ENCODE measurements at places on chromosomes 12 and 14.

DNA sequence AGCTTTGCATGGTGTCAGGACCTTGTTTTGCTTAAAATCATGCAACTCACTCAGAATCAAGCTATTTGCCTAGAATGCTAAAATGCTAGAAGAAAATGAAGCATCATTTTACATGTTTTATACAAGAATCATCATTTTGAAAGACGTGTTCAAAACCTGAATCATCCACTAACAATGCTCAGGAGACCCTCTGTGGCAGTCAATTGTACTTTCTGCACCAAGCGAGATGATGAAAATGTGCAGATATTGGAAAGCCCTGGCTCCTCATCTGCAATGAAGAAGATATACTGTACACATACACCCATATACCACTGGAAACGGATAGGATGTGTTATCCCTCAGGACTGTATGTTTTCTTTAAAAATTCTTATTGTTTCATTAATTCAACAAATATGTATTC lies 92.7 kb downstream of the DYRK2 start:
- no peak for DNase-seq

- no peak for DNase-seq
Observed at GRCh38 chr12:59695379-59695778, 99.5 kb downstream of the SLC16A7 start.

GRCh38 chr12:12334367-12335040 lies 15.5 kb downstream of the MANSC1 start:
- DNase-seq = peak; percentile 68

DNA sequence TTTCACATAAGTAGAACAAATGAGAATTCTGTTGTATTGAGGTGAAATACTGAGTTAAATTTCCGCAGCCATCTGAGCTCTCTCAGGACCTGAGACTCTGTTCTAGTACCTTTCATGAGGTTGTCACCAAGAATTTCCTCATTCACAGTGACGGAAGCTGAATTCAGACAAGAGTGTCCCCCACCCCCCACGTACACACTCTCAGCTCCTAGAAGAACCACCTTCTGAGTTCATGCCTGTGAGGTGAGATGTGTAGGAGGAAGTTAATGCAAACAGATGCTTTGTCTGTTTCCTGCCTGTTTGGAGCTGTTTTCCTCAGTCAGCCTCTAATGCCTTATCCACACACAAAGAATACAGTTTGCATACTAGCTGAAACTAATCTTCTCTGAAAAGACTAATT lies 18.2 kb downstream of the BICDL1 start:
- DNase-seq = no peak

DNA sequence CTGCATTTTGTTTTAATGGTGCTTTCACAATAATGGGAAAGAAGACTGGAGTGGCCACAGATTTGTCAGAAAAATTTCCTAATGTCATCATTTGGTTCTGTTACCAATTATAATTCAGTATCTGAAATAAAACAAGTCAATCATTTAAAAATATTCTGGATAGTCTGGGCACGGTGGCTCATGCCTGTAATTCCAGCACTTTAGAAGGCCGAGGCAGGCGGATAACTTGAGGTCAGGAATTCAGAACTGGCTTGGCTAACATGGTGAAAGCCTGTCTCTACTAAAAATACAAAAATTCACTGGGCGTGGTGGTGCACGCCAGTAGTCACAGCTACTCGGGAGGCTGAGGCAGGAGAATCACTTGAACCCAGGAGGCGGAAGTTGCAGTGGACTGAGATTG lies 4.0 kb upstream of the LIMA1 start:
- DNase-seq = no peak

- DNase-seq = peak; percentile 90
Observed at GRCh38 chr12:12899530-12900380, 8.4 kb downstream of the GPRC5A start.

GRCh38 chr14:32661216-32661615 lies 277.5 kb upstream of the NPAS3 start:
- no peak for DNase-seq

GRCh38 chr14:106879241-106879640 lies 1352.9 kb downstream of the TMEM121 start:
- DNase-seq = no peak
